Brain pericyte (primary cell): ENCODE measurements at places on chromosomes 6 and 20.

DNA sequence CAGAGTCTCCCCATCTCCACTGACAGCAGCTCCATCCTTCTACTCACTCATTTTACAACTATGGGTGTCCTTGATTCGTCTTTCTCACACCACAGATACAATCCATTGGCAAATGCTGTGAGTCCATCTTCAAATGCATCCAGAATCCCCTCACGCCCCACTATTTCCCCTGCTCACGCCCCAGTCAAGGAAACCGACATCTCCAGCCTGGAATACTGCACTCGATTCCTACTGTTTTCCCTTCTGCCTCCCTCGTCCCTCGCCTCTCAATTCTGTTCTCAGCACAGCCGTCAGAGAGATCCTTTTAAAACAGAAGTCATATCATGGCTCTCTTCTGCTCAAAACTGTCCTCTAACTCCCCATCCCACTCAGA lies 4.7 kb downstream of the HLA-B start:
- DNase-seq = no peak

- DNase-seq = no peak
Measured at GRCh38 chr6:28001751-28002150, 44.7 kb downstream of the OR2B6 start.

GRCh38 chr6:106997392-106998158 lies 23.0 kb upstream of the CD24 start:
- DNase-seq = no peak

- DNase-seq = peak; percentile 94
Measured at GRCh38 chr6:53179961-53180651, 31.5 kb upstream of the GCM1 start.

DNA sequence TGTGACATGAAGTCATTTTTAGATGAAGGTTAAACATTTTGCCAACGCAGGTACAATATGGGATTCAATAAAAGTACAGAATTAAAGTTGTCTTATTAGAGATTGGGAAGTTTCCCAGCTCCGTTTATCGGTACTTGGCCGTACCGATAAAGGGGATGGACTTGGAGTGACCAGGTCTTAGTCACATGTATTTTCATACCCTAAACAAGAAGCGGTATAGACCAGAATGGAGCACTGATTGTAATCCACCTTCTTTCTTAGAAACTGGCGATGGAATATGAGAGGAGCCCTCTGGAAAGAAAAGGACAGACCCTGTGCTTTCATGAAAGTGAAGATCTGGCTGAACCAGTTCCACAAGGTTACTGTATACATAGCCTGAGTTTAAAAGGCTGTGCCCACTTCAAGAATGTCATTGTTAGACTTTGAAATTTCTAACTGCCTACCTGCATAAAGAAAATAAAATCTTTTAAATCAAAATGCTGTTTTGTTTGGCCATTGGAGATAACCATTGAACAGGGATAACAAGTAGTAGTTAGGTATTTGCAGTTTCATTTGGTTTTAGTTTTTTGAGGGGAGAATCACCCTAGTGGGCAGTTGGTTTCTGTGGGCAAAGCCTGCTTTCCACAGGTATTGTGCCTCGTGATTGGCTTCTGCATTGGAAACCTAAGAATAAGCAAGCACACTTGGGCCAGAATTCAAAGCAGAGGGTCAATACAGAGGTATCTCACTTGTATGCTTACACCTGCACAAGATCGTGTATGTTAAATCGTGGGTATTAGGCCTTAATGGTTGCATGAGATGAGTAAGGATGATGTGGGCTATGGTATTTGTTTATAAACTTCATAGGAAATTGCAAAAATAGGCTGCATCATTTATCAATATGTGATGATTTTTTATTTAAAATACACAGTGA lies 11.2 kb upstream of the ZNFX1 start:
- DNase-seq = no peak

DNA sequence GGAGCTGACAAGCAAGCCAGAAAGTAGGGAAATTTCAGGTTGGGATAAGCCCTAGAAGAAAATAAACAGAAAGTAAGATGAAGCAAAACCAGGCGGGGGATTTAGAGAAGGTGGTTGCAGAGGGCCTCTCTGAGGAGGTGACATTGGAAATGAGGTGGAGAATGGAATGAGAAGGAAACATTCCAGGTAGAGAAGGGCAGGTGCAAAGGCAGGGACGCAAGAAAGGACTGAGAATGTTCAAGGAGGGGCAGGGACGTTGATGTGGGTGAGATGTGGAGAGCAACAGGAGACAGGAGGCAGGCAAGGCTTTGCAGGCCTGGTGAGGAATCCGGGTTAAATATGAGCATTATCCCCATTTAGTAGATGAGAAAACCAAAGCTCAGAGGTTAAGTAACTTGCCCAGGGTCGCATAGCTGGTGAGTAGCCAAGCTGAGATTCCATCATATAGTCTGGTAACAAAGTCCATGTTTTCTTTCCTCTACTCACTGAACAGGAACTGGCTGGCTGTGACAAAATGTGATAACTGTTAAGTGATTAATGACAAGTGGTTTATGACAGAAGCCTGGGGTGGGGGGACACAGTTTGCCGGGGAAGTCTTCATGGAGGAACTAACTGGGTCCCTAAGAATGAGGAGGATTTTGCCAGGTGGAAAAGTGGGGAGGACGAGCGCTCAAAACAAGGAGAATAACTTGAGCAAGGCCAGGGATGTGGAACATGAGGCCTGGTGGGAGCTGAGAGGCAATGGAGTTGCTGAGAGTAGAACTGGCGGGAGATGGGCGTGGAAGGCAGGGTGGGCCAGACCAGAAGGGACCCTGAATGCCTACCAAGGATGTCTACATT lies 32.6 kb downstream of the MRPL14 start:
- DNase-seq = no peak

GRCh38 chr20:13277663-13278295 lies 56.7 kb downstream of the ISM1 start:
- DNase-seq = no peak

GRCh38 chr6:124676033-124676432 lies 286.2 kb upstream of the RNF217 start:
- no peak for DNase-seq

DNA sequence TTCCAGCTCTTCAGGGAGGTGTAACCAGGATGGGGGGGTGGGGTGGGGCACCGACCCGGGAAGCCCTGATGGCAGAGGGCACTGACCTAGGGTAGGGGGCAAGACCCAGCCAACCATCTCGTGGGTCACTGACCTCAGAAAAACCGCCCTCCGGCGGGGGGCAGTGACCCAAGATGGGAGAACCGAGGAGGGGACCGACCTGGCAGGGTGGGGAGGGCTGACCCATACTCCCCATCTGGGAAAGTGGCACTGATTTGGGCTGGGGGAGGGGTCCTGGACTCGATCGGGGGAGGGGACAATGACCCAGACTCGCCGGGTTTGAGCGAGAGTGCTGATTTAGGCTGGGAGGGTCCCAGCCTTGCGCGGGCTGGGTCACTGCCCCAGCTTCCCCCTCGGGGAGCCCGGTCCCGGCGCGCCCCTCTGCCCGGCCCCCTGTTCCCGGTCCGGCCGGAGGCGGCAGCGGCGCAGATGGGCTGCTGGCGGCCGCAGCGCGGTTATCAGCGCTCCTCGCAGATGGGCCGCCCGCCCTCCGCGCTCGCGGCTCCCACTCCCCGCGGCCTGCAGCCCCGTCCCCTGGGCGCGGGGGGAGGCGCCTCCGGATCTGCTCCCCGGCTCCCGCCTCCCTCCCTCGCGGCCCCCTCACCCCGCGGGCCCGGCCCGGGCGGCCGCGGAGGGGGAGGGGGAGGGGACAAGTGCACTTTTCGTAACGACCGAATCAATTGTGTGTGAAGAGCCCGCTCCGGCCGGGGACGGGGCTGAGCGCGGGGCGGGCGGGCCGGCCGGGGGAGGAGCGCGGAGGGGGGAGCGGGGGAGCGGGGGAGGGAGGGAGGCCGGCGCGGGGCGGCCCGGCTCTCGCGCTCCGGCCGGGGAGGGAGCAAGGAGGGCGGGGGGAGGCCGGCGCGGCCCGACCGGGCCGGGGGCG lies 2.2 kb downstream of the NOL4L start:
- DNase-seq = no peak
